HAP-1 (cell line): ENCODE measurements at places on chromosomes 6 and 20.

DNA sequence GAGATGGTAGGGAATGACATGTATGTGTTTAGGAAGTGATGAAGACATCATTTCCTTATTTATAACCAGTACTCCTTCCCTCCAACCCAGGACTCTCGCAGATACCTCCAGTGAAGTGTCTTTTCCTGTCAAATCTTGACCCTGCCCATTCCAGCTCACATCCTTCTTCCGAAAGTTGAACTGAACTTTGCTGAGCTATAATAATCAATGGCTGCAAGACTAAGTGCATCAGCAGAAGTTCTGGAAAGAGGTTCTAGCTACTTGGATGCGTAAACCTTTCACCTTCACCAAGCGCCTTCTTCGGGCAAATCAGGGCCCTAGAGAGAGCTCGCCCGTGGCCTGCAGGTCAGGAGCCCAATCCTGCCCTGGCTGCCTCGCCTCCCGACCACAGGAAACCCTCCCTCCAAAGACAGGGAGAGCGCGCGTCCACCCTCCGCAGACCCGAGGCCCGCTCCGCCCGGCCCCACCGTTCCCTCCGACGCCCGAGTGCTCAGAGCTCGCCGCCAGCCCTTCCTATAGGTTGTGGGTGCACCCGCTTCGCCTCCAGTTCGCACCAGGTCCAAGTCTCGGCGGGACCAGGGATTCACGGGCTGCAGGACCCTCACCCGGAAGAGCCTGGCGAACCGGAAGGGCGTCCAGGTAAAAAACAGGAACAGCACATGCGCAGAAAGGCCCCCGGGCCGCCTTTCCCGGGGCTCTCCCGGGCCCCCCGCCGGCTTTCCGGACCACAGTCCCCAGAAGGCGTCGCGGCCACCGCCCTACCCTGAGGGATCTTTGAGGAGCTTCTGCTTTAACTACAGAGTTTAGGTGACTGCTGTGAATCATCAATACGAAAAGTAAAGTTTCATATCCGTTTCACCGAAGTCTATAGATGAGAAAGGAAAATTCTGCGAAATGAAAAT lies at the start of gene ZNF334:
Gene ZNF334, minus strand, starts transcription at position 617 of the 902 bp plus-strand sequence. CDS start 1,457 bp downstream, outside the sequence.
- DNase-seq, result peak; percentile 14

- DNase-seq, result no peak
Observed at GRCh38 chr6:5570641-5571040, 309.3 kb downstream of the FARS2 start.

GRCh38 chr6:152828431-152828830 lies 77.8 kb downstream of the VIP start:
- no peak for DNase-seq

DNA sequence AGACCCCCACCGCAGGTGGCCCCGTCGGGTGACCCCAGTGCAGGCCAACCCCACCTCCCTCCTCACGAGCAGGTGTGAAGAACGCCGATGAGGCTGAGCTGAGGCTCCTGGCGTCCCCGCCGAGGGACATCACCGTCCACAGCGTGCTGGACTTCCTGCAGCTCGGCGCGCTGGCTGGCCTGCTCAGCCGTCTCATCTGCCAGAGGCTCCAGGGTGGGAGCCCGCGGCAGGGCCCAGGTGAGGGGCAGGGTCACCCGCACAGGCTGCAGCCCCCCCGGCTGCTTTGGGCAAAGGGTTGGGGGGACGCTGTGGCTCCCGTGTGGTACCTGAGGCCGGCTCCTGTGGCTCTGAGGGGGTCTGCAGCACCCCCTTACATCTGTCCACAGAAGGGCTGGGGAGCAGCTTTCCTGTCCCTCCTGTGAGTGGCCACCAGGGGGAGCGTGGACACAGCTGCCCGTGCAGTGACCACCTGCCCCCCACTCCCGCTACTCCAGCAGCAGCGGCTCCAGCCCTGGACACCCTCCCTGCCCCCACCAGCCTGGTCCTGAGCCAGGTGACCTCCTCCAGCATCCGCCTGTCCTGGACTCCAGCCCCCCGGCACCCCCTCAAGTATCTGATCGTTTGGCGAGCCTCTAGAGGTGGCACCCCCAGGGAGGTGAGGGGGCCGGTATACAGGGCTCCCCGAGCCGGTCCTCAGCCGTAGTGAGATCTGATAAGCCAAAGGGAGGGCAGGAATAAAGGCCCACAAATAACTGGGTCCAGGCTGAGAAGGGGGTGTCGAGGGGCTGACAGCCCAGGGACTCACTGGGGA lies 16.5 kb downstream of the COL20A1 start:
- peak; percentile 66 for DNase-seq

- no peak for DNase-seq
Observed at GRCh38 chr6:146581968-146582367, 16.8 kb upstream of the ADGB start.

DNA sequence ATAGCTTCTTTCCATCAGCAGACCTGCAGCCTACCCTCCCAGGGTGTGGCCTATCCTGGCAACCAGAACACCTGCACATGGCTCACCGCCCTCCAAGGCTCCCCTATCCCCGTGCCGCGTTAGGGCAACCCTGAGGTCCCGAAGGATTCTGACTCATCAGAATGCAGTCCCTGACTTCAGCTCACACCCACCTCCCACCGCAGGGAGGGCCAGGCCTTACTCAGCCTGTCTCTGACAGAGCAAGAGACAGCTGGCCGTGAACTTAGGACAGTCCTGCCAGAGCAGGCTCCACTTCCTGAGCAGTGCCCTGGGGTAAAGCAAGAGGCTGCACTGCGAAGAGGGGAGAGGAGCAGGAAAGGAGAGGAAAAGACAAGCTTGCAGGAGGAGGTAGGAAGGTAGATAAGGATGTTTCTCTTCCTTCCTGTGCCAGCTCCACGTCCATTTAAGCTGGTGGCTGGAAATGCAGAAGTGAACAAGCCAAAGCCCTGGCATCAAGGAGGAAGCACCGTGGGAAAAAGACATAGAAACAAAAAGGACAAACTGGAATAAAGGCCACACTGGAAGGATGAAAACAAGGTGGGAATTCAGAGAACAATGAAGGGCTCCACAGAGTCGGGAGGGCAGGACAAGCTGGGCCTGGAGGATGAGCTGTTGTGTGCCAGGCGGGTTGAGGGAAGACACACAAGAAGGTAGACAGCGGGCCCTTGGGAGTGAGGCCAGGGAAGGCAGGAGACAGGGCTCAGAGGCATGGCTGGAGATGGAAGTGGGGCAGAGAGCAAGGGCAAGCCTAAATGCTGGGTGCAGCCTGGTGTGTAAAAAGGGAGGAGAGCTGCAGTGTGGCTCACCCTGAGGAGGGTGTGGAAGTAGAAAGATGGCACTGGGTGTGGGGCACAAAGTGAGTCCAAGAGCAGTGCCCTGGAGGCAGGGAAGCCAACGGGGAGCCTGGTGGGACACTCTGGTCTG lies 102.7 kb downstream of the SLC23A2 start:
- no peak for DNase-seq
